Breast epithelium (tissue), 4 donors: ENCODE measurements at places on chromosomes 3 and 15. TPM values are rescaled to one million over a fixed set of nuclear protein-coding genes. Genes with fewer than 3 reads are reported as not detected.

PLSCR2 gene
- total RNA-seq: not detected

CHST13 gene
- total RNA-seq: 0.80 TPM

PPARG gene
- total RNA-seq: 44.2 TPM

HIGD2B gene
- total RNA-seq: not detected

TTLL13 gene
- 0.15 TPM for total RNA-seq

CHMP2B gene
- 32.0 TPM for total RNA-seq

ZNF774 gene
- 7.6 TPM for total RNA-seq

TNNC1 gene
- not detected for total RNA-seq

MITF gene
- total RNA-seq: 45.8 TPM

- no peak overlapping the region for H3K27ac ChIP-seq
- DNase-seq: no peak
- H3K27me3 ChIP-seq: no peaks in the 10 kb centered on the region
- no peaks in the 10 kb centered on the region for H3K36me3 ChIP-seq
- H3K4me1 ChIP-seq: no peaks in the 10 kb centered on the region
- no peak overlapping the region for H3K4me3 ChIP-seq
Measured at GRCh38 chr3:192013110-192013509, 552.1 kb downstream of the PYDC2 start.

DNA sequence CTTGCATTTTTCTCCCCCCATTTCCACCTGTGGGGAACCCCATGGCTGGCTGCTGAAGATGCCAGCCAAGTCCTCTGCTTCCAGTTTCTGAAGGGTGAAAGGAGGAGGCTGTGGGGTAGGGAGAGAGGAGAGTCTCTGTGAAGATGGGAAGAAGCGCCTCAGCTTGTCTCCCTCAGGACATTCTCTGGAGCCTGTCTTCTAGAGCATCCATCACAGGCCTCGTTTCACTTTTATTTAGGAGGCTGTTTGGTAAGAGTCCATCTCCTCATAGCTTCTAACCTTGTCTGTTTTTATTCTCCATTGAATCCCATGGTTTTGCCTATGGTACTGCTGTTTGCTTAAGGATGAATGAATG, 8.8 kb upstream of the LCTL start:
- no peaks in the 10 kb centered on the region for H3K27me3 ChIP-seq
- no peaks in the 10 kb centered on the region for H3K4me1 ChIP-seq
- H3K4me3 ChIP-seq: no peak overlapping the region
- no peak for DNase-seq
- H3K27ac ChIP-seq: no peak overlapping the region

GRCh38 chr3:67624078-67624477, 30.3 kb downstream of the SUCLG2 start:
- no peak for DNase-seq
- H3K36me3 ChIP-seq: no peaks in the 10 kb centered on the region
- no peak overlapping the region for H3K27ac ChIP-seq
- H3K4me1 ChIP-seq: no peaks in the 10 kb centered on the region

DNA sequence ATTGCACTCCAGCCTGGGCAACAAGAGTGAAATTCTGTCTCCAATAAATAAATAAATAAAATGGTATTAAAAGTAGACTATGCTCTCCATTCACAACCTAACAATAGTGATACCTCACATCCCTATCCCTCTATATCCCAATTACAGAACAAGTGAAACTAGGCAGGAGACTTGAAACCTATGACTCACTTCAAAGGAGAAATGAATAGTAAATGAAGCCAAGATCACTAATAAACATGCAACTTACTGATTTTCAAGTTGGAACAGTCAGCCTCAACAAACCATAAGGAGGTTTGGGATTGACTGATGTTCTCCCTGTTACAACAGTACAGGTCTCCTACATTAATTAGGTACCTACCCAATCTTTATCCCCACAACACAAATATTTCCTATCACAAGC, 103.4 kb downstream of the GSK3B start:
- no peak overlapping the region for H3K4me3 ChIP-seq
- no peak for DNase-seq
- H3K36me3 ChIP-seq: no peaks in the 10 kb centered on the region
- no peaks in the 10 kb centered on the region for H3K4me1 ChIP-seq

- H3K36me3 ChIP-seq: no peaks in the 10 kb centered on the region
- DNase-seq: no peak
- H3K27ac ChIP-seq: no peak overlapping the region
- H3K4me1 ChIP-seq: no peaks in the 10 kb centered on the region
Measured at GRCh38 chr3:39343076-39343717, 13.7 kb downstream of the CCR8 start.

GRCh38 chr3:192079098-192079497, 618.1 kb downstream of the PYDC2 start:
- H3K4me3 ChIP-seq: no peak overlapping the region
- H3K27me3 ChIP-seq: no peaks in the 10 kb centered on the region
- no peaks in the 10 kb centered on the region for H3K4me1 ChIP-seq
- no peak overlapping the region for H3K27ac ChIP-seq
- H3K36me3 ChIP-seq: no peaks in the 10 kb centered on the region

- H3K4me3 ChIP-seq: no peak overlapping the region
- no peaks in the 10 kb centered on the region for H3K4me1 ChIP-seq
- H3K36me3 ChIP-seq: no peaks in the 10 kb centered on the region
- H3K27me3 ChIP-seq: no peaks in the 10 kb centered on the region
- DNase-seq: peak; percentile 40
Measured at GRCh38 chr3:195812366-195812765, 637 bp upstream of the MUC4 start.

- no peaks in the 10 kb centered on the region for H3K27me3 ChIP-seq
- H3K36me3 ChIP-seq: no peaks in the 10 kb centered on the region
- H3K4me3 ChIP-seq: no peak overlapping the region
Measured at GRCh38 chr3:144275005-144275404, 303.4 kb downstream of the DIPK2A start.

DNA sequence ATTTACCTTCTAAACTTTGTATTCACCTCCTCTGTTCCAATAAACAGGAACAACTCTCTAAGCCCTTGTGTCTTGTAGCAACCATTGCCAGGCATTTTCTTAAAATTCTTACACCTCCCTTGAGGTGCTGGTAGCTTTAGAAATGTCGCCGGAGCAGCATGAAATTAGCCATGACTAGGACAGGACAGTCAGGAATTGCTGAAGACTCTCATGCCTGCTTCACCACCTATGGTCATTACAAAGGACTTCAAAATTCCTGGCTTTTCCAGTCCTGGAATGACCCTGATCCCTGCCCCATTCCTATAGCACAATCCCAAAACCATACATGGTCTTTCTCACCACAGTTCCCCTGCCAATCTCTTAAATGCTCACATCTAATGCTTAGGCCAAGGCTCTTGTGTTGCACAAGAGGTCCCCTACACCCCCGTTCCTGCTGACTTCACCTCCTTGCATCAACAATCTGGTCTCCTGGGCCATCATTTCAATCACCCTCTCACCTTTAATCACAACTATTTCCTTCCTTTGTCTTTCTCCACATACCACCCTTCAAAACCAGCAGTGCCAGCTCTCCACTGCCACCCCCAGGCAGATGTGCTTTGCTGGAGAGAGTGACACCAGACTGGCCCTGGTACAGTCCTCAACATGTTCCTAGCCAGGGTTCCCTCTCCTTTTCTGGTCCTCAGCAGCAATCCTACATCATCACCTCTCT, 113.2 kb upstream of the TJP1 start:
- no peaks in the 10 kb centered on the region for H3K4me1 ChIP-seq
- no peak overlapping the region for H3K27ac ChIP-seq
- H3K36me3 ChIP-seq: no peaks in the 10 kb centered on the region
- no peaks in the 10 kb centered on the region for H3K27me3 ChIP-seq
- no peak for DNase-seq

- no peak for DNase-seq
- peaks cover 25% of the 10 kb centered on the region for H3K36me3 ChIP-seq
- H3K27me3 ChIP-seq: no peaks in the 10 kb centered on the region
Measured at GRCh38 chr3:14663396-14664135, 11.4 kb upstream of the C3orf20 start.

DNA sequence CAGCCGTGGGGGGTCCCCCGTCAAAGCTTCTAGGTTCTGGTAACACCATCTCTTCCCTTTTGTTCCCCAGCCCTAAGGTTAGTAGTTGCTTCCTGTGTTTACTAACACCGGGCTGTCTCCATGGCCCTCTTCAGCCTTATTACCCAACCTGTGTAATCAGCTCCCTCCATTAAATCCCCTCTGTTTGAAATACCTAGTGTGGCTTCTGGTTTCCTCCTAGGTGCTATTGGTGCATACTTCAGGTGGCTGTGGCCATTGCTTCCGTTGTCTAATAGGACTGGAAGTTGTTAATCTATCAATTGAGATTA, 35.3 kb downstream of the MOBP start:
- no peak overlapping the region for H3K4me3 ChIP-seq
- no peak for DNase-seq
- H3K27ac ChIP-seq: no peak overlapping the region
- H3K36me3 ChIP-seq: no peaks in the 10 kb centered on the region
- H3K27me3 ChIP-seq: peaks cover 15% of the 10 kb centered on the region

DNA sequence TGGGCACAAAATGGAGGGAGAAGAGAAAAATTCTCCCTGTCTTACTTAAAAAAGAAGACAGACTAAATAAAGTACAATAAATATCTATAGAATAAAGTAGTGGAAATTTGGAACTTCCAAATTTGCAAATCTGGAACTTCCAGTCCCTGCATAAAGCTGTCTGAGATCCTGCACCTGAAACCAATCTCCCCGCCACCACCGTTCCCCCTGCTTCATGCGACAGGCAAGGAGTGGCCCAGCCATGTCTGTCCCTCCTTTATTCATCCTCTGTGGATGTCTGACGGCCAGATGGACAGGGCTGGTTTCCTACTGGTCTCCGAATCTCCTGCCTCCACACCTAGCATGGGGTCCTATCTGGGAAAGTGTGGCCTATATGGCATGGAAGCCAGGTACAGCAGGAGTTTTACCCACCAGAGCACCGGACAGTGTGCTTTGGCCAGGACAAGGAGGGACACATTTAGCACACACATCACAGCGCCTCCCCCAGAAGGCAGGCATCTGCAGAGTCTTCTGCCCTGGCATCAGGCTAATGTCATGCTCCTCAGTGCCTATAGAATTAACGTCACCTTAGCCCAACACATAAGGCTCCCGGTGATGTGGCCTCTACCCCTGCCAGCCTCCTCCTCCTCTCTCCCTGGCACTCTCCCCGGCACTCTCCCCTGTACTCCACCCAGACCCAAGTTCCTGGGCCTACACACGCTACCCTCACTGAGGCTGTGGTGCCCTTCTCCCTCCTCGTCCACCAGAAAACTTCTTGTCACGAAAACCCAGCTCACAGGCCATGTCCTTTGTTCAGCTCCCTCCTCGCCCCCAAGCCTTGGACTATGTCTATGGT, 170.8 kb downstream of the XXYLT1 start:
- no peak for DNase-seq
- H3K27ac ChIP-seq: peak overlapping the region; percentile 3
- no peaks in the 10 kb centered on the region for H3K27me3 ChIP-seq

GRCh38 chr3:60514866-60515265, 736.4 kb downstream of the FHIT start:
- no peak overlapping the region for H3K4me3 ChIP-seq
- H3K27ac ChIP-seq: no peak overlapping the region
- H3K4me1 ChIP-seq: no peaks in the 10 kb centered on the region
- no peaks in the 10 kb centered on the region for H3K27me3 ChIP-seq

DNA sequence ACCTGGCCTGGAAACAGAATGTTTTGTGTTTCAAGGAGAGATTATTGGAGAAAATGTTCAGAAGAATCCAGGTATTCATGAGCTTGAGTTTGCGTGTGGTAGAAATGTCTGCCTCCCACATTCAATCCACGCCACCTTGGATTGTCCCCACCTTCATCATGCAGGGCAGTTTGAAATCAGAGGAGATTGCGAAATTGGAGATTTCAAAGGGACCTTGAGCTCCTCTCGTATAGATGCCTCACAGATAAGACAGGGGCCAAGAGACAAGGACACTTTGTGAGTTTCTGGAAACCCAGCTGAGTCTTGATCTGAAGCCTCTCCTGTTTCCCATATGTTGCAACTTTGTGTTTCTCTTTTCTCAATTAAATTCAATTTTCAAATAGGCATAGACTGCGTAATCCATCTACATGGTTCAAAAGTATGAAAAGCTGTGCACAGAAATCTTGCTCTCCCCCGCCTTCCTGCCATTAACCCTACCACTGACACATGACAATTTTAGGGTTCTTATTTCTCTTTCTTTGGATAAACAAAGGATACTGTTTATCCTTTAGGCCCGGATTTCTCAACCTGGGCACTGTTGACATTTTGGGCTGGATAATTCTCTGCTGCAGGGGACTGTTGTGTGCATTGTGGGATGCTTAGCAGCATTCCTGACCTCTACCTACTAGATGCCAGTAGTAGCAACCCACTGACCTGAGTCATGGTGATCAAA, 53.8 kb downstream of the CMTM8 start:
- H3K4me1 ChIP-seq: no peaks in the 10 kb centered on the region
- no peaks in the 10 kb centered on the region for H3K27me3 ChIP-seq
- no peak overlapping the region for H3K4me3 ChIP-seq
- no peak for DNase-seq
- no peak overlapping the region for H3K27ac ChIP-seq

- no peak for DNase-seq
- H3K27me3 ChIP-seq: no peaks in the 10 kb centered on the region
Measured at GRCh38 chr3:182735672-182736071, 57.6 kb upstream of the ATP11B start.

- no peaks in the 10 kb centered on the region for H3K36me3 ChIP-seq
- no peak for DNase-seq
- H3K4me1 ChIP-seq: no peaks in the 10 kb centered on the region
- H3K27me3 ChIP-seq: no peaks in the 10 kb centered on the region
- H3K4me3 ChIP-seq: no peak overlapping the region
Measured at GRCh38 chr3:40229386-40229785, 80.1 kb upstream of the EIF1B start.

DNA sequence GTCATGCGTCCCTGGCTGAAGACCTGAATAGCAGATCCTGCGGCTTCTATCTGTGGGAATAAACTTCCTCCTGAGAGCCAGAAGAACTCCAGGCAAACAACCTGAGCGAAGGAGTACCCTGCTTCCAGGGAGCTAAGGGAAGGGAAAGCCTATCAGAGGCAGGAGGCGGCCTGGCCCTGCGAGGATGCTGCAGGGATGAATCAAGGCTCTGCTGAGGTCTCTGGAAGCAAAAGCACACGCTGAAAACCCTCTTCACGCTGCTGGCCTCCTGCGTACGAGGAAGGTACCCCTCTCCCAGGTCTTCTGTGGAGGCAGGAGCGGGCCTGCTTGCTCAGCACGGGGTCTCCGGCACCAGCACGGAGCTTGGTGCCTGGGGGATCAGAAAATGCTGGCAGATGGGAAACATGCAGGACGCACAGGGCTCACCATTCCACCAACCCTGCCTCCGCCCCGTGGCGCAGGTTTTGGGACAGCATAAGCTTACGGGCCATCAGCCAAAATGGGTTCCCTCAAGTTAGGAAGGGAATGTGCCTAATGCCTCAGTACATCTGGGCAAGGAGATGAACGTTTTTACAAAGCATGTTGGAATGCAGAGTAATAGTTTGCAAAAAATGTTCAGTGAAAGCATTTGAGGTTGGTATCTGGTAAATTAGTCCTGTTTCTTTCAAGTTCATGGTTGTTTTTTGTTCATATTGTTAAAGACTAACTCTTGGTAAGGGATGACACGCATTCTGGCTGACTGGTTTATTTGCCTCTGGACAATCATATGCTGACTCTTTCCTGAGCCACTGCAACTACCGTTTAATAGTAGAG, 72.3 kb downstream of the CHSY1 start:
- H3K4me3 ChIP-seq: peak overlapping the region; percentile 9
- peak; percentile 80 for DNase-seq
- no peaks in the 10 kb centered on the region for H3K27me3 ChIP-seq
- peaks cover under 1% of the 10 kb centered on the region for H3K4me1 ChIP-seq
- H3K36me3 ChIP-seq: no peaks in the 10 kb centered on the region
